NCI-H510A (cell line): ENCODE measurements at places on chromosomes 2 and 18.
A peak's percentile ranks its signal among the peaks of the same experiment; 100 is the strongest.

- DNase-seq, result no peak
Measured at GRCh38 chr2:206481056-206481455, 37.7 kb downstream of the ADAM23 start.

- peak; percentile 17 for DNase-seq
Measured at GRCh38 chr2:172972005-172972619, 103.5 kb upstream of the MAP3K20 start.

DNA sequence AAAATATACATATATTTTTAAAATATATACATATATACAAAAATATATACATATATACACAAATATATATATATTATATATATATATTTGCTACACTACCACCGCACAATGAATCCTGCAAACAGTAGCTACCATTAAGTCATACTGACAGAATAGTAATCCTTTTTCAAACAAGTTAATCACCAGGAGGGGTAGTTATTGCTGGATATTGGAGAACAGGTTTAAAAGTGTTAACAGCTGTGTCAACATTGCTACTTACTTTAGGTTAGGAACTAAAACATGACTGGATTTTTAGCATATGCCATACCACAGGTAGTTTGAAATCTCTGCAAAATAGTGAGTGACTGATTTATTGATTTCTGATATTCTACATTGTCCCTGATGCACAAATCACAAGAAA lies 529.1 kb upstream of the CDH7 start:
- DNase-seq, result peak; percentile 58

- no peak for DNase-seq
Measured at GRCh38 chr2:44965684-44966083, 24.2 kb downstream of the SIX3 start.

DNA sequence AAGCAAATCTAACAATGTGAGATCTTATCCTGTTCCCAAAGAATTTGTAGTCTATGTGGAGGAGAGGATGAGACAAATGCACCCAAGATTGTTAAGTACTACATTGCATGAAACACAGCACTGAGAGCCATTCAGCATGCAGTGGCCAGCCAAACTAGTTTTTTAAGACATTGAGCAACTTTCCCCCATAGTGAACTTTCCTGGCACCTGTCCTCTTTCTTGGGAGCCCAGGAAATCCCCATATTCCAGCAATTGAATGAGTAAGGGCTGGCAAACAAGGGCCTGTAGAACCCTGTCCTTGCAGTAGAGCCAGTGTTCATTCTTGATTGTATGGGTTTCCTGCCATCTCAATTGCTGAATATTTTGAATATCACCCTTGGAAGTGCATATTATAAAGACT lies 58.8 kb upstream of the FIGN start:
- no peak for DNase-seq

DNA sequence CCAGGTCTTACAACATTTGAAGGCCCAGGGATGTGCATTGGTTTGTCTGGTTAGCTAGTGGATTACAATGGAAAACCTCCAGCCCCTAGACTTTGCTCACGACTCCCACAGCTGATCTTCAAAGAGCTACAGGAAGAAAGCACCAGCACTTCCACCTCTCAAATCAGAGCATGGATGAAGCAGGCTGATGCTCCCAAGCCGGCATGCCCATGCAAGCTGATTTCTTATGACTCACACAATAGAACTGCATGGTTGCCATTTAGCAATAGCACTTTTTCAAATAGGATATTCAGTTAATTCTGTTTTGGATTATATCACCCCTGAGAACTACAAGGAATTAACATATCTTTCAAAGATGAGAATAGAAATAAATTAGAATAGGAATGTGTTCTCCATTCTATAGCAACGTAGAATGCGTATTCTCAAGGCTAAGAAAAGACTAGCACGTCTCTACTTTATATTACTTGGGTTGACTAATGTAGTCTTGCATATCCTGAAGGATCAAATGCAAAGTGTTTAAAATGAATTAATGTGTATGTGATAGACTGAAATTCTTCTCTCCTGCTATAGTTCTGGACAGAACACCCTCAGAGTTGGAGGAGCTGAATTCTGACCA lies 292.4 kb downstream of the TRIB2 start:
- no peak for DNase-seq

DNA sequence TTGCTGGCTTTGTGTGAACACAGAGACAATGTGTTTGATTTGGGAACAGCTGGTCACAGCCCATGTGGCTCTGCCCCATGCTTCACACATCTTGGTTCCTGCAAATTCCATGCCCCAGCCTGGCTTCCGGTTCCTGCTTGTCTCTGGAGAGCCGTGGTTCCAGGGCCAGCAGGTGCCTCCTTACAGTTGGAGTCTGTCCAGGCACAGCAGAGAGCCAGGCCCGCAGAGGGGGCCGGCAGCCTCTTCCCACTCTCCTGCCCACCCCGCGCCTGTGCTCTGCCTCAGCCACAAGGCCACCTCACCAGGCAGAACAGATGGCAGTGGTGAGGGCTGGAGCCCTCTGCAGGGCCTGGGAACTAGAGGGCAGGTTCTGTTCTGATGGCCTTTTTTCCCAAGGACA lies 81.5 kb downstream of the LDLRAD4 start:
- DNase-seq, result no peak

DNA sequence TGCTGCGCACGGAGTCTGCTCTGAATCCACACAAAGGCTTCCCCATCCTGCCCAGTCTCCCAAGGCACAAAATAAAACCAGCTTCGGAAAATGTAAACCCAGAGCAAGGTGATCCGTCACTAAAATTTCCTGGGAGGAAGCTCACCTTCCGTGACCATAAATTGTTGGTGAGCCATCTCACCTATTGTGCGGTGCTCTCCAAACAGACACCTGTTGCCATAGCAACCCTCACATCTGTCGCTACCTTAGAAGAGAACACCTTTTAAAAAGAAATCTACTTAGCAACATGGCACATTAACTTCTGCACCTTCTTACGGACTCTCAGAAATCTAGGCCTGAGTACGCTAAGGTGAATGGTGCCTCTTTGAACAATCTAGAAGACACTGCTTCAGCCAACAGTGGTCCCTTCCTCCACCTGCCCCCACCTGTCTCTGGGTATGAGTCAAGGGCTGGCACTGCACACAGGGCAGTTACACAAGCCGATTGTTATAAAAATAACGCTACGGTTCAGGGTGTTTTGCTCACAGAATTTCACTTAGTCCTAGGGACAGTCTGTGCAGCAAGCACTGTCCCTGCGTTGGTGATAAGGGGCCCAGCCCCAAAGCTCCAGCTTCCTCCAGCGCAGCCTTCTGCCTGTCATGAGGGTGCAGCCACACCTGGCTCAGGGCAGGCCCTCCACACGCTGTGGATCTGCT lies 114.9 kb upstream of the ID2 start:
- DNase-seq, result peak; percentile 60

GRCh38 chr2:120435671-120436459 lies 89.9 kb downstream of the INHBB start:
- DNase-seq, result no peak

DNA sequence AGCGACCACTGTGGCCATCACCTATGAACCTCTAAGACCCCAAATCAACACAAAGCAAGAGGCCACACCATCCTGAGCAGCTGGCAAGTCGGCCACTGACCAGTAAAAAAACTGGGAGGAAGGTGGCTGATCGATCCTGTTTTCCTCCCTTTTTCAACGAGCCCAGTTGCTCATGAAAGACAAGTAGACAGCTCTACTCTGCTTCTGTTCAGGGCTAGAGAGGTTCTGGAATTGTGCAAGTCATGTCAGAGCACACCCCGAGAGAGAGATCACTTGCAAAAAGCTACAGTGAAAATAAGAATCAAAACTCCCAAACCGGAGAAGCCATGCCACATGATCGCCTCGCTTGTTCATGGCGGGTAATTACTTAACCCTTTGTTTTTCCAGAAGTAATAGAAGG lies 34.6 kb downstream of the ZNF516 start:
- DNase-seq, result no peak

DNA sequence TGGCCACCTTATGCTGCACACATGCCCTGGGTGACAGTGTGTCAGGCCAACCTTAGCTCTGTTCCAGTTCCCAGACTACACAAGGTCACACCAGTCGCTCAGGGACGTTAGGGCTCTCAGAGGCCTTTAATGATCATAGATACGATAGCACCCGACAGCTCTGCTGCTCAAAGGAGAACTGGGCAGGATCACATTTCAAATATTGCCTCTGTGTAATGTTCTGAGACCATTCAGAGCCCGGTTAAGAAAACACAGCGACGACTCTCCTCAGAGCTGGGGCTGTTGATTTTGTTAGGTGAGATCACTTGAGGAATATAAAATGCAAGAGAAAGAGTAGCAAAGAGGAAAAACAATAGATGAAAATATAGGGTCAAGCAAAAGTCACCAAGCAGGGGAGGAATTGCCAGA lies 166.6 kb upstream of the TANK start:
- peak; percentile 7 for DNase-seq

- no peak for DNase-seq
Measured at GRCh38 chr2:182937870-182938269, 71.4 kb upstream of the FRZB start.

DNA sequence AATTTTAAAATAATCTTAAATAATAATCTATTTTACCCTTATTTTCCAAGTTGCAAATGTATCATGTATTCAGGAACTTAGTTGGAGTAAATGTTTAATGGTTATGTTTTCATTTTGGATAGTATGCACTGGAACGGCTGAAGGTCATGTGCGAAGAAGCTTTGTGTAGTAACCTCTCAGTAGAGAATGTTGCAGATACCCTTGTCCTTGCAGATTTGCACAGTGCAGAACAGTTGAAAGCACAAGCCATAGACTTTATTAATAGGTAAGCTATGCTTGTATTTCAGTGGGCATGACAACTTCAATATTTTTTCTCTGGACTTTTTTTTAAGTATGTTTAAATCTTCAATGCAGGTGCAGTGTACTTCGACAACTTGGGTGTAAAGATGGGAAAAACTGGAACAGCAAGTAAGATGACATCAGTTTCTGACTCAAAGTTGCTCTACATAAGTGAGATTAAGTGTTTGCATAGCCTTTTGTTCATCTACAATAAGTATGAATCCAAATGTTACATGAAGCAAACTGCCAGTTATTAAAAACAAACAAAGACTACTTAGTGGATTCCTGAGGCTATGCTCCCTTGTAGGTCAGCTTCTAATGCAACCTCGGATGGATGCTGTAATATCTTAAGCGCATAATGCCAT lies 63.1 kb downstream of the SPOPL start:
- no peak for DNase-seq

- DNase-seq, result no peak
Measured at GRCh38 chr2:155169317-155169716, 470.8 kb downstream of the KCNJ3 start.

GRCh38 chr18:76265497-76266235 lies 229.4 kb downstream of the ZNF516 start:
- no peak for DNase-seq

GRCh38 chr2:75609937-75610508 lies 36.6 kb upstream of the MRPL19 start:
- no peak for DNase-seq

DNA sequence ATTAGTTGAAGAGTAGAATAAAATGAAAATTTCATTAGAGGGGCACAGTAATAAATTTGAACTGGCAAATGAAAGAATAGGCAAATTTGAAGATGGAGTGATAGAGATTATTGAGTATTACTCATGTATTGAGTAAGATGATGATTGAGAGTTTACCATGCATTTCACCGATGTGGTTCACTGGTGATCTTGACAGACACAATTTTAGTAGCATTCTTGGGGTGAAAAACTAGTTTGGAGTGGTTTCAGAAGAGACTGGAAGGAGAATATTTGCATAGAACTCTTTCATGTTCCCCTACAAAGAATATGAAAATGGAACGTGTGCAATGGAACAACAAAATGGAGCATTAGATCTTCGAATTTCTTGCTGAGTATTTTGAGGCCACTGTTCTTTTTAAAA lies 121.4 kb downstream of the ASXL3 start:
- no peak for DNase-seq

- DNase-seq, result no peak
Measured at GRCh38 chr2:172712251-172712650, 23.4 kb upstream of the RAPGEF4 start.

DNA sequence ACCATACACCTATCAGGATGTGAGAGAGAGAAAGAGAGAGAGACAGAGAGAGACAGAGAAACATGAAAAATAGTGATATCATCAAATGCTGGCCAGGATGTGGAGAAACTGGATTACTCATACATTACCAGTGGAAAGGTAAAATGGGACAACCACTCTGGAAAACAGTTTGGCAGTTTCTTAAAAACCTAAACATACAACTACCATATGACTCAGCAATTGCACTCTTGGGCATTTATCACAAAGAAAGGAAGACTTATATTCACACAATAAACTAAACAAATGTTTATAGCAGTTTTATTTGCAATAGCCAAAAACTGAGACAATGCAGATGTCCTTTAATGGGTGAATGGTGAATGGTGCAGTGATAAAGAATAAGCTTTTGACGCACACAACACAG lies 29.1 kb downstream of the SLC4A3 start:
- no peak for DNase-seq

DNA sequence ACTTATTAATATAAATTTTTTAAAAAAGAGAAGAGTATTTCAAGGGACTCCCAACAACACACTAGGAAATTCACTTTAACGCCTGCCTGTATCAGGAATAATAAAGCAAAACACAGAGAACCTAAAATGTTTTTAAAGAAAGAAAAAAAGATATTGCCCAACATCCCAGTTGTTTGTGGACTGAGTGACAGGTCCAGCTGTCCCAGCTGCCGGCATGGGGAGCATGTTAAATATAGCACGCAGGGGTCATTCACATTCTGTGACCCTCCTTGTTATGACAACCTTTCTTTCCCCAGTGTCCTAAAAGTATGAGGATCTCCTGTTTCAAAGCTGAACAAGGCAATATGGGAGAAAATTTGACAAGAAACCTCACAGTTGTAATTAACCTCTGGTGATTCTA lies 4.4 kb downstream of the KLHL41 start:
- no peak for DNase-seq

GRCh38 chr2:104836265-104836664 lies 17.6 kb upstream of the POU3F3 start:
- no peak for DNase-seq

DNA sequence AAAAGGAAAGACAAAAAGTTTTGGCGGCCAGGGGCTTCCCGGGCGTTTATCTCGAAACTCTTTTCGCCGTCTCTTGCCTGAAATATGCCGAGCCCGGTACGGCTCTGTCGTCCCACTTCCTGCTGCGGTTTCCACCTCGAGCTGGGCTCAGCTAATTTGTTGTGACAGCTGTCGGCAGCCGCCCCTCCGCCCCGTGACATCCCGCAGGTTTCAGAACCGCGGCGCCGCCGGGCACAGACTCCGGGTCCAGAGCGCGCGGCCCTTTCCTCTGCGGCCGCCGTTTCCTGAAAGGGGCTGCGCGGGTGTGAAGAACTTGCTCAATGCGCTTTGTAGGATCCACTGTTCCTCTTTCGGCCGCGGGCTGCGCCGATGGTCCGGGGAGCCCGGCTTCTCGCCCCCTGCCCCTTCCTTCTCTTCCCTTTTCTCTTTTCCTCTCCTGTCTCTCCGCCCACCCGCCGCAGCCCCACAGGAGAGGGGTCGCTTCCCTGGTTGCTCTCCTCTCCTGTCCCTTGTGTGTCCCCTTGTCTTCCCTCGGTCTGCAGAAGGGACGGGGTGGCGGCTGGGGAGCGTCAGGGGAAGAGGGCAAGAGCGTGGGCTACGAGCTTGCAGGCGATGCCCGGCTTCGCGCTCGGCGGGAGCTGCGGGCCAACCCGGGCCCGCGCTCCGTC lies 648 bp downstream of the ARID5A start:
- DNase-seq, result no peak
